ENCODE measurements at places on chromosomes 5 and 9.

DNA sequence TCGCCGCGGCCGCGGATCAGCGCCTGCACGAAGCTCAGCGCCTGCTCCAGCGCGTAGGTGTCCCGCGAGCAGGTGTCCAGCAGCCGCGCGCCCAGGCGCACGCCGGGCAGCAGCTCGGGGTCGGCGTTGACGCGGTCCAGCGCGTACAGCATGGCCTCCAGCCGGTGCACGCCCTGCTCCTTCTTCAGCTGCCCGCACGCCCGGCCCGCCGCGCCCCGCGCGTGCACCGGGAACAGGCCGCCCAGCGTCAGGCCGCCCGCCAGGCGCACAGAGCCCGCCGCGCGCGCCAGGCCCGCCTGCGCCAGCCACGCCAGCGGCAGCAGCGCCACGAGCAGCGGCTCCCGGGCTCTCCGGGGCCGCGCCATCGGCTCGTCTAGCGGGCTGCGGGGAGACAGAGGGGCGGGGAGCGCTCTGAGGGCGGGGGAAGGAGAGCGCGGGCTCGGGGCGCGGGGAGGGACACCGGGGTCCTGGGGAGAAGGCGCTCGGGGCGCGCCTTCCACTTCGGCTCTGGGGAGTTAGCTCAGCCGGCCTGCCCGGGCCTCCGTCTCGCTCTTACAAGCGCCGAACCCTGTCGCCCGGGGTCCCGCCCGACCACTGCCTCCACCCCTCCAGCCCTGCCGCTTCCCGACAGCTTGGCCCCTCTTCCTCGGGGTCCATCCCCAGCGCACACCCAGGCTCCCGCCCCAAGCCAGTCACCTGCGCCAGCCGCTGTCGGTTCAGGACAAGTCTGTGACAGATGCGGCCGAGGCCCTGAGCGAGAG lies at the start of gene GRM6:
Gene GRM6, minus strand, starts transcription at position 741 of the 761 bp plus-strand sequence. Its CDS starts 376 bp downstream, at position 365.
- H3K4me3 ChIP-seq = peak within 1 kb of the TSS; percentile 49
- DNase-seq = peak; percentile 73
- no peak within 1 kb of the TSS for H3K27ac ChIP-seq
- no peaks in the 10 kb centered on the region for H3K36me3 ChIP-seq

DNA sequence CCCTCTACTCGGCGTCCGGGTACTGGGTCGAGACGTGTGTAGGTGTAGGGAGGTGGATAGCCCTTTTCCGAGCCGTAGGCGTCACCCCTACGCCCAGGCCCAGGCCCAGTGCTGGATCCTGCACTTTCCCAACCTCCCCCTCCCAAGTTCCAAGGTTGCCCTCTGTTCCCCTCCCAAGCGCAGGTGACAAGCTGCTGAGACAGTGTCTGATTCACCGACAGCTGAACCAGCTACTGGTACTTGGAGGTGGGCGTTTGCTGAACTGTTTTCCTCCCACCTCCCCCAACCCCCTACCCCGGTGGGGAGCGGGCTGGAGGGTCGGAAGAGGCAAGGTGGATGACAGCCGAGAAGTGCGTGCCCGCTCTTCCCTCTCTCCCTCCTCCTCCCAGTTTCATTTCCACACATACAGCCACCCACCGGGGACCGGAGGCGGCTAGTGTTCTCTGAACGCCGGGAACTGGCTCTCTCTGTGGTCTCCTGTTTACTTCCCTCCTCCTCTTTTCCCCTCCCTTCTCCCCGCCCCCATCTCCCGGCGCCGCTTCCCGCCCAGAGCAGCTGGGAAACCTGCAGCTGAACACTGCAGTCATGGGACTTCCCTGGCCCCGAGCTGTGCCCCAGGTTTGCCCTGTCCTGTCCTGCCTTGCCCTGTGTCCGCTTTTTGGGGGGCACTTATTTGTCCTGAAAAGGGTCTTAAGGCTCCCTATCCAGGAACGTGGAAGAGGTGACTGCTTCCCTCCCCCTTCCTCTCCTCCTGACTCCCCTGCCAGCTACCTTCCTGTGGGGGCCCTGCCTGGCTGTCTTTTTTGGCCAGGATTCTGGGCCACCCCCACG lies 6.2 kb upstream of the KLF9 start:
- H3K4me1 ChIP-seq = peaks cover 15% of the 10 kb centered on the region
- no peaks in the 10 kb centered on the region for H3K36me3 ChIP-seq
- H3K4me3 ChIP-seq = peak overlapping the region; percentile 55
- DNase-seq = peak; percentile 83
- peaks cover 63% of the 10 kb centered on the region for H3K27me3 ChIP-seq
- H3K27ac ChIP-seq = no peak overlapping the region

DNA sequence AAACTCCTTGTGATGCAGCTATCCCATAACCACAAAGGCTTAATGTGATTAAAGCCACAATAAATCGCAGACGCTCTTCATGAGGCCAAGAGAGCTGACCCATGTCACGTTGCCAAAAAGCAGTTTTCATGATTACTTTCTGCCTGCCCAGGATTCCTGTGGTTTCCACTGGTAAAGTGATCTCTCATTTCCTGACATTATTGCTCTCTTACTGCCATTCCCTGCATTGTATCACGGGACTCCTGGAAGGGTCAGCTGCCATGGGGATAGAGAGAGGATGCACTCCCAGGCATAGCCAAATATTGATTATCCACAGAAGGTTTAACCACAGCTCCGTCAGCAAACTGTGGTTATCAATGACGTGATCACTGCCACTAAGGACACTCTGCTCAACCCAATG lies 103.8 kb upstream of the SLC1A3 start:
- H3K4me1 ChIP-seq = no peaks in the 10 kb centered on the region
- H3K4me3 ChIP-seq = no peak overlapping the region
- H3K36me3 ChIP-seq = no peaks in the 10 kb centered on the region
- H3K27me3 ChIP-seq = no peaks in the 10 kb centered on the region

GRCh38 chr5:96838201-96839070 lies 30.7 kb upstream of the ERAP1 start:
- no peaks in the 10 kb centered on the region for H3K36me3 ChIP-seq
- H3K27ac ChIP-seq = no peak overlapping the region
- no peak overlapping the region for H3K4me3 ChIP-seq
- H3K27me3 ChIP-seq = no peaks in the 10 kb centered on the region
- no peak for DNase-seq
- H3K4me1 ChIP-seq = peaks cover 8% of the 10 kb centered on the region

GRCh38 chr5:74507370-74508005 lies 133.0 kb downstream of the ENC1 start:
- peak; percentile 20 for DNase-seq
- H3K4me3 ChIP-seq = no peak overlapping the region
- H3K27me3 ChIP-seq = no peaks in the 10 kb centered on the region
- no peaks in the 10 kb centered on the region for H3K36me3 ChIP-seq
- H3K4me1 ChIP-seq = peaks cover 20% of the 10 kb centered on the region
- no peak overlapping the region for H3K27ac ChIP-seq

All from neural progenitor cell (in vitro differentiated cells).